CD4-positive, alpha-beta T cell (primary cell): ENCODE measurements at places on chromosomes 5 and 9. TPM values are rescaled to one million over a fixed set of nuclear protein-coding genes. Genes with fewer than 3 reads are reported as not detected.

The FOXD4L4 gene
- not detected for total RNA-seq

The PCDHA7 gene
- not detected for total RNA-seq

The TXNDC8 gene
- not detected for total RNA-seq

The CCIN gene
- total RNA-seq, result 0.22 TPM

The GDA gene
- total RNA-seq, result not detected

The TMEM267 gene
- 7.1 TPM for total RNA-seq

DNA sequence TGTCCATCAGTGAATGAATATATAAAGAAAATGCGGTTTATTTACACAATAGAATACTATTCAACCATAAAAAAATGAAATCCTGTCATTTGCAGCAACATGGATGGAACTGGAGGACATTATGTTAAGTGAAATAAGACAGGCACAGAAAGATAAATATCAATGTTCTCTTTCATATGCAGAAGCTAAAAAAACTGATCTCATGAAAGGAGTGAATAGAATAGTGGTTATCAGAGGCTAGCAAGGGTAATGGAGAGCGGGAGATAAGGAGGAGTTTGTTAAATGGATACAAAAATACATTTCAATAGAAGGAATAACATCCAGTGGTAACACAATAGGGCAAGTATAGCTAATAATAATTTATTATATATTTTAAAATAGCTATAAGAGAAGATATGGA is 65.0 kb downstream of the AGTPBP1 start:
- DNase-seq, result no peak
- no peak overlapping the region for H3K27ac ChIP-seq
- H3K4me1 ChIP-seq, result no peaks in the 10 kb centered on the region
- no peaks in the 10 kb centered on the region for H3K27me3 ChIP-seq
- H3K4me3 ChIP-seq, result no peak overlapping the region

GRCh38 chr9:129436751-129437625 is 183.9 kb downstream of the C9orf50 start:
- peaks cover 21% of the 10 kb centered on the region for H3K27me3 ChIP-seq
- no peak overlapping the region for H3K27ac ChIP-seq
- peaks cover 23% of the 10 kb centered on the region for H3K4me1 ChIP-seq
- no peaks in the 10 kb centered on the region for H3K36me3 ChIP-seq
- H3K4me3 ChIP-seq, result peak overlapping the region; percentile 59

DNA sequence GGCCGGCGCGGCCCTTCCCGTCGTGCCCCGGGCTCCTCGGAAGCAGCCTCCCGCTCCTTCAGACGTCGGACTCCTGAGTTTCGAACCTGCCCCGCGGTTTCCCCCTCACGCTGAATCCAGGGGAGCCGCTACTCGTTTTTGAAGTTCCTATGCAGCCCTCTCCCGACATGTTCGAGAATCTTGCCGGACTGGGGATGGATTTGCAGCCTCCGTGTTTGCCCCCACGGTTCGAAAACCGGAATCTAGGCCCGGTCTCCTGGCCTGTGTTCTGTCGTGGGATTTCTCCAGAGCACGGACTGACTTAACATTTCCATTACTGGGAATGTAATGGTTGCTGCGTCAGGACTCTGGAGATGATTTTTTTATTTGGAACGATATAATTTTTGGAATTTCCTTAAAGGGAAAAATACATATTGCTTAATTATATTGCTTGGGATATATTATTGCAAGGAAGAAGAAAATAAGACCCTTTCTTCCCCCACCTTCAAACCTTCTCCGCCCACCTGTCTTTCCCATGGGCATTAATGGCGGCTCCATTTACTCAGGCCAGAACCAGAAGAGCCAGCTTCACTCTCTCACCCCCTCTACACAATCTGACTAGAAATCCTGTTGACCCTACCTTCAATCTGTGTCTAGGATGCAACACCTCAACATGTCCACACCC is 8.5 kb upstream of the MGAT1 start:
- no peak for DNase-seq
- peak overlapping the region; percentile 95 for H3K27ac ChIP-seq
- peaks cover 53% of the 10 kb centered on the region for H3K4me1 ChIP-seq
- H3K4me3 ChIP-seq, result peak overlapping the region; percentile 80
- peaks cover 6% of the 10 kb centered on the region for H3K36me3 ChIP-seq
- no peaks in the 10 kb centered on the region for H3K27me3 ChIP-seq

DNA sequence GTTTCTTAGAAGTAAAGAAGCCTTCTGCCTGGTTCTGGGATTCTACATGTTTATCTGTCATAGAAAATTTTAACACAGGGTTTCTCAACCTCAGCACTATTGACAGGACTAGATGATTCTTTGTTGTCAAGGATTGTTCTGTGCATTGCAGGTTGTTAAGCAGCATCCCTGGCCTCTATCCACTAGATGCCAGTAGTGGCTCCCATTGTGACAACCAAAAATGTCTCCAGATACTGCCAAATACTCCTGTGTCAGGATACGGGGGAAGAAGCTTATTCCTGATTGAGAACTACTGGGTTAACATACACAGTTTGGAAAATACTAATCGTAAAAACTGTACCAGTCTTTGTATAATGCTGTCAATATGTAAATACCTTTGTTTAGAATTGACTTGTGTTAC is 167.1 kb downstream of the NIPBL start:
- no peaks in the 10 kb centered on the region for H3K4me1 ChIP-seq
- H3K4me3 ChIP-seq, result no peak overlapping the region
- H3K27me3 ChIP-seq, result no peaks in the 10 kb centered on the region

DNA sequence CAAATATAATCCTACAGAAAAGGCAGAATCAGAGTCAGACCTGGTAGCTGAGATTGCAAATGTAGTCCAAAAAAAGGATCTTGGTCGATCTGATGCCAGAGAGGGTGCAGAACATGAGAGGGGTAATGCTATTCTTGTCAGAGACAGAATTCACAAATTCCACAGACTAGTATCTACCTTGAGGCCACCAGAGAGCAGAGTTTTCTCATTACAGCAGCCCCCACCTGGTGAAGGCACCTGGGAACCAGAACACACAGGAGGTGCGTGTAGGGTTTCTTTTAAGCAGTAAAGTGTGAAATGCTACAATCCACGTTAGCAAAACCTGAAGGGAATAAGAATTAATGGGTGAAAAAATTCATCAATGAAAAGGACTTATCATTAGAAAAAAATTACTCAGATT is 145.8 kb downstream of the GIN1 start:
- no peaks in the 10 kb centered on the region for H3K4me1 ChIP-seq
- no peak for DNase-seq
- peaks cover 7% of the 10 kb centered on the region for H3K36me3 ChIP-seq
- no peaks in the 10 kb centered on the region for H3K27me3 ChIP-seq
- no peak overlapping the region for H3K27ac ChIP-seq

- no peak for DNase-seq
- H3K27me3 ChIP-seq, result no peaks in the 10 kb centered on the region
- H3K4me1 ChIP-seq, result peaks cover 7% of the 10 kb centered on the region
- H3K4me3 ChIP-seq, result no peak overlapping the region
- H3K36me3 ChIP-seq, result peaks cover 73% of the 10 kb centered on the region
- no peak overlapping the region for H3K27ac ChIP-seq
Observed at GRCh38 chr9:128494108-128494745, 10.3 kb upstream of the GLE1 start.

- H3K36me3 ChIP-seq, result no peaks in the 10 kb centered on the region
- DNase-seq, result no peak
- no peaks in the 10 kb centered on the region for H3K27me3 ChIP-seq
Observed at GRCh38 chr5:149301744-149302380, 30.2 kb downstream of the AFAP1L1 start.

DNA sequence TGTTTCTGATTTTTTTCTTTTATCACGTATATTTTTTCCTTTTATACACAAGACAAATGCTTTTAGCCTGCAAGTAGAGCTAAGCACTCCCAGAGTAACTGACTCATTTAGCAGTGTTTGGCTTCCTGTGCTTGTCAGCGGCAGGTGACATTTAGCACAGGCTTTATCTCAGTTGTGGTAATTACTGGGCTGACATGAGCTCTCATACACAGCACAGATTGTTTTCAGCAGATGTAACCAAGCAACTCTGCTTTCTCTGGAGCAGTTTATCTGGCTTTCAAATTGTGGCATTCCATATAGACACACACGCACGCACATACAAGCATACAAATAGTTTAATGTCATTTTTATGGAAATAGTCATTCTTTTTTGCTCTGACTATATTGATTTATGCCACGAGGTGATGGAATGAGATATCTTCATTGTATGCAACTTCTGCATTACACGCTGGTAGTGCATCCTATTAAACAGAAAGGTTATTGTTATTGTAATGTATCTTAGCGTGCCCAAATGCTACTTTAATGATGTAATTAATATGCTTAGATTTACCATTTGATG is 379.0 kb upstream of the GRAMD2B start:
- no peaks in the 10 kb centered on the region for H3K27me3 ChIP-seq
- H3K4me3 ChIP-seq, result no peak overlapping the region

DNA sequence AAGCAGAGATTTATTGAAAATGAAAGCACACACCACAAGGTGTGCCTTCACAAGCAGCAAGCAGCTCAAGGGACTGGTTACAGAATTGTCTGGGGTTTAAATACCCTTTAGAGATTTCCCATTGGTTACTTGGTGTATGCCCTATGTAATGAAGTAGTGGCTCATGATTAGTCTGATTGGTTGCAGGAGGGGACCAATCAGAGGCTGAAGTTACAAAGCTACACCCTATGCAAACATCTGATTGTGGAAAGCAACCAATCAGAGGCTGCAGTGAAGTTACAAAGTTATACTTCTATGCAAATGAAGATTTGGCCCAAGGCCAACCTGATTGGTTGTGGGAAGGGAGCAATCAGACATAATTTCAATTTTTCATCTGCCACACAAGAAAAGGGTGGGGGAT is 119.9 kb downstream of the C9orf152 start:
- H3K27ac ChIP-seq, result no peak overlapping the region
- H3K4me1 ChIP-seq, result no peaks in the 10 kb centered on the region
- no peaks in the 10 kb centered on the region for H3K27me3 ChIP-seq

DNA sequence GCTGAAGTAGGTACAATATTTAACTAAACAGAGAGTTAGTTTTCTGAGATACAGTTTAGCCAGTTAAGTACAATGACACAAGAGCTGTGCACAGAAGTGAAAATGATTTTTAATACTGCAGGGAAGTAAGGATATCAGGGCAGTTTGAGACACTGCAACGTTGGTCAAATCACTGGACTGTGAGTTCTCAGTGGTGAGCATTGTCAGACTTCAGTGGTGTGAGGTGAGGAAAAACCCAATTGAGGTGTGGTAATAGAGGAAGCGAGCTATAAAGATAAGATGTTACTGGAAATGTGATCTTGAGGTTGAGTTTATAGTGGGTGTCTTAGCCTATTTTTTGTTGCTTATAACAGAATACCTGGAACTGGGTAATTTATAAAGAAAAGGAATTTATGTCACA is 12.8 kb upstream of the FBXL7 start:
- H3K36me3 ChIP-seq, result no peaks in the 10 kb centered on the region
- H3K27me3 ChIP-seq, result no peaks in the 10 kb centered on the region
- no peaks in the 10 kb centered on the region for H3K4me1 ChIP-seq
- no peak overlapping the region for H3K27ac ChIP-seq
- no peak overlapping the region for H3K4me3 ChIP-seq

- H3K36me3 ChIP-seq, result no peaks in the 10 kb centered on the region
- no peak overlapping the region for H3K4me3 ChIP-seq
- no peak overlapping the region for H3K27ac ChIP-seq
- no peak for DNase-seq
- no peaks in the 10 kb centered on the region for H3K27me3 ChIP-seq
Observed at GRCh38 chr5:29889051-29889450, 1304.4 kb upstream of the CDH6 start.

DNA sequence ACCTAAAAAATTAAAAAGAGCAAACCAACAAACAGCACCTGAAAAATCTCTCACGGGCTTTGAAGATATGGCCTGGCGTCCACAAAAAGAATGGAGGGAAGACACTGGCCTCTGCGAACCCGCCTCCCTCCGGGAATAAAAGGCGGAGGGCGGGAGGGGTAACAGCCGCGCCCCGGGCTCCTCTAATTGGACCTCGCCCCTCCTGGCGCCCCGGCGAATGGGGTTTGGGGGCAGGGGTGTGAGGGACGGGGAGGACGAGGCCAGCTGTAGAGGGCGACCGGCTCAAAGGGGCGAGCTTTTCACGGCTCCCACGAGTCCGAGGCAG is 753 bp downstream of the FANCC start:
- peaks cover 14% of the 10 kb centered on the region for H3K4me1 ChIP-seq
- no peaks in the 10 kb centered on the region for H3K36me3 ChIP-seq
- no peaks in the 10 kb centered on the region for H3K27me3 ChIP-seq
- peak overlapping the region; percentile 96 for H3K4me3 ChIP-seq
- no peak overlapping the region for H3K27ac ChIP-seq
- DNase-seq, result no peak

DNA sequence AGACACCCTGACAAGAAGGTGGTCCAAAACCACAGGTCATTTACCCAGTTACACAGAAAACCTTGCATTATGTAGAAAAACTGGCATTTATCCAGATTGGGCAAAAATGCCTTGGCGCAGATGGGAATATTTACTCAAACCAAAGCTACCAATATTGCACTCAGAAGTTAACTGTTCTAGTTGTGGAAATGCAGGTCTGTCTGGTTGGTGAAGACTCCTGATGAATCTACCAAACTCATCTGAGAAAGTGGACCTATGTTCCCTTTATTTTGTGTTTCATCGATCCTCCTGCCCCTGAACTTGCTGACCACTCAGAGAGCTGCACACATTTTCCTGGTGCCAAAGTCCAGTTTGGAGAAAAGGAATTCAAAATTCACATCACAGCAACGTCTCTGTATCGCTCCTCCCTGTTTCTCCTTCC is 85.2 kb upstream of the ALDH1A1 start:
- no peaks in the 10 kb centered on the region for H3K36me3 ChIP-seq
- H3K4me1 ChIP-seq, result no peaks in the 10 kb centered on the region
- no peak for DNase-seq
- no peak overlapping the region for H3K4me3 ChIP-seq
- no peak overlapping the region for H3K27ac ChIP-seq
- peaks cover 3% of the 10 kb centered on the region for H3K27me3 ChIP-seq

GRCh38 chr9:127224178-127224882 is 40.2 kb upstream of the GARNL3 start:
- H3K36me3 ChIP-seq, result no peaks in the 10 kb centered on the region
- peaks cover 35% of the 10 kb centered on the region for H3K4me1 ChIP-seq
- no peaks in the 10 kb centered on the region for H3K27me3 ChIP-seq
- peak; percentile 91 for DNase-seq
- H3K4me3 ChIP-seq, result peak overlapping the region; percentile 67

DNA sequence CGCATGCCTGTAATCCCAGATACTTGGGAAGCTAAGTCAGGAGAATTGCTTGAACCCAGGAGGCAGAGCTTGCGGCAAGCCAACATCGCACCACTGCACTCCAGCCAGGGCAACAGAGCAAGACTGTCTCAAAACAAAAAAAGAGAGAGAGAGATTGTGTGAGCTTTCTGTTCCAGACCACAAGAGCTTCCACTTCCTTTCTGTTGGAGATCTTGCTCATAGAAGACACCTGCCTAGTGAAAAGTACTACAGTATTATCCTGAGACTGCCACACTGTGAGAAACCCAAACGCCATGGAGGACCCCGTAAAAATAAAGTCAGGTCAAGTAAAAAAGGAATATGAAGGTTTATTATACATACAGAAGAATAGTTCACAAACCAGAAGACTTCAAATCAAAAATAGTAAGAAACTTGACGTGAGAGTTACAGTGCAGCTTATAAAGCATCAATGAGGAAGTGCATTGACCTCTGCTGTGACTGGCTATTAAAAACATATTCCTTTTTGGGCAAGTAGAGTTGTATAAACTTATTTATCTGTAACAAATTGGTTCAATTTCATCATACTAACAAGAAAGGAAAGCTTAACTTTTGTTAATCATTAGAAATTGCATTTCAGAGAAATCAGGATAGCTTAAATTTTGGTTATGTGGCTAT is 4.3 kb upstream of the EMB start:
- DNase-seq, result peak; percentile 28
- H3K27me3 ChIP-seq, result no peaks in the 10 kb centered on the region
- no peaks in the 10 kb centered on the region for H3K36me3 ChIP-seq
- H3K4me3 ChIP-seq, result peak overlapping the region; percentile 40
